ENCODE measurements at places on chromosomes 5 and 9. TPM values are rescaled to one million over a fixed set of nuclear protein-coding genes. Genes with fewer than 3 reads are reported as not detected.

- no peak for DNase-seq
Measured at GRCh38 chr5:179906294-179906794, 1.4 kb downstream of the TBC1D9B start.

The SGCD gene
- total RNA-seq, result not detected

The ROR2 gene
- total RNA-seq, result 0.43 TPM

GRCh38 chr9:126643945-126644527 lies 30.3 kb downstream of the LMX1B start:
- no peak for DNase-seq

DNA sequence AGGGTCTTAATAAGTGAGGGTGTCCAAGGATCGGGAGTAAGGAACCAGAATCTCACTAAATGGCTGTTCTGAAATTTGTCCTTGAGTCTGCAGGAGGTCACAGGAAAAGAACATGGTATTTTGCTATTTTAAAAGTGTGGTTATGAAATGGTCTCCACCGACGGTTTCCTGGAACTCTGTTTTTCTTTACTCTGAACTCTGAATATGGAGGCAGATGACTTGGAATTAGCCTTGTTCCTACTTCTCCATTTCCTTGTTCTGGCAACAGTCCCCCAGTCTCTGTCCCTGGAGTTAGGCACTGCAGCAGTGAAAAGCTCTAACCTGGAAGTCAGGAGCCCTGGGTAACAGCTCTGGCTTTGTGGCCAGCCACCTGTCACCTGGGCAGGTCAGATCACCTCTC lies 46.6 kb upstream of the C5orf58 start:
- no peak for DNase-seq

GRCh38 chr9:100492952-100493351 lies 20.0 kb downstream of the TMEFF1 start:
- DNase-seq, result no peak

GRCh38 chr9:93665637-93666438 lies 89.5 kb downstream of the PHF2 start:
- no peak for DNase-seq

GRCh38 chr9:79242489-79242888 lies 329.3 kb upstream of the TLE4 start:
- DNase-seq, result no peak

DNA sequence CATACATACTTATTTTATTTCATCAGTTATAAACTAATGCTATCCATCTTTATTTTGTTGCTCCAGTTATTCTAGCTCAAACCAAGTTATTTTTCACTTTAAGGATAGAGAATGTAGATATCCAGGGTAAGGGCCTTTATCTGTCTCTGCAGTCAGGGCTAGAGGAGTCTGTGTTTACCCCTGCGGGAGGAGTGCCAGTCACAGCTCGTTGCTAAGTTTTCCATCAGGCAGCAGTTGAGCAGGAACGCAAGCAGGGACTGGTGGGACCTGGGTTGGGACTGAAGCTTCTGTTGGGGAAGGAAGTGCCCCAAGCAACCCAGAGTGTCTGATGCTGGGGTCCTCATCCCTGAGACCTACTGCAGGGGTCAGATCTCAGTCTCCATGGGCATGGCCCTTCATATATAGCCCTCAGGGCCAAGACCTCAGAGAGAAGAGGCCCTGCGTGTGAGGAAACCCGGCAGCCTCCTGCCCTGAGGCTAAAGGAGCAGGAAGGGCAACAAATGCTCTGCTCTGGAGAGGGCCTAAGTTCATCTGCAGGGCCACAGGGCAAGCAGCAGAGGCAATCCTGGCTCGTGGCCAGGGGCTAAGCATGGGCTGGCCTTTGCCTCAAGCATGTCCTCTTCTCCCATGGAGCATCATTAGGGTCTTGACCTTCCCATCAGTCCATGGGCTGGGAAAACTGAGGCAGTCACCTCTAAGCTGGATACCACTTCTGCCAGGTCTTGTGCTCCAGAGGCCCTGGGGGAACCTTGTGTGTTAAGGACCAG lies 6.6 kb downstream of the SLC22A4 start:
- DNase-seq, result no peak

DNA sequence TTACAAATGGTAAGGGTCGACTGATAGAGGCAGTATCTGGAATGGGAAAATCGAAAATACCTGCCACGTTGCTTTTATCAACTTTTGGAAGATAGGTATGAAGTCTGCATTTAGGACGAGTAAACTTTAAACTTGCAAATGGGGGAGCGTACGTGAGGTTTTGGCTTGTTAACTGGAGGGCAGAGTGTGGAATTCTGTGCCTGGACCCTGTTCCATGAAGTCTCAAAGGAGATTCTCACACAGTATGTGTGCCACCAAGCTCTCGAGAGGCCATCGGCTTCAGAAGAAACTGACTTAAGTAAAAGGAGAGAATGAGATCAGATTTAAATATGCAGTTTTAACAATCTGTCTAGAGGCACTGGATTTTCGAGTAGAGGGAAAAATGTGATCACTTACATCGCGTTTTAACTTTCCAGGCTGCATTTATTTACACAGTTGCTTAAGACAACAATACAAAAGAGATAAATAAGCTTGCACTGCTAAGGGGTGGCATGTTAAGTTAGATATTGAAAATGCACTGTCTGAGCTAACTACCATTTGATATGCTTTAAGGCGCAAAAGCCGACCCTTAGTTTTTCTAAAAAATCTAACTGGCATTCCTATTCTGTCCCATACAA lies 401.6 kb downstream of the EBF1 start:
- no peak for DNase-seq

DNA sequence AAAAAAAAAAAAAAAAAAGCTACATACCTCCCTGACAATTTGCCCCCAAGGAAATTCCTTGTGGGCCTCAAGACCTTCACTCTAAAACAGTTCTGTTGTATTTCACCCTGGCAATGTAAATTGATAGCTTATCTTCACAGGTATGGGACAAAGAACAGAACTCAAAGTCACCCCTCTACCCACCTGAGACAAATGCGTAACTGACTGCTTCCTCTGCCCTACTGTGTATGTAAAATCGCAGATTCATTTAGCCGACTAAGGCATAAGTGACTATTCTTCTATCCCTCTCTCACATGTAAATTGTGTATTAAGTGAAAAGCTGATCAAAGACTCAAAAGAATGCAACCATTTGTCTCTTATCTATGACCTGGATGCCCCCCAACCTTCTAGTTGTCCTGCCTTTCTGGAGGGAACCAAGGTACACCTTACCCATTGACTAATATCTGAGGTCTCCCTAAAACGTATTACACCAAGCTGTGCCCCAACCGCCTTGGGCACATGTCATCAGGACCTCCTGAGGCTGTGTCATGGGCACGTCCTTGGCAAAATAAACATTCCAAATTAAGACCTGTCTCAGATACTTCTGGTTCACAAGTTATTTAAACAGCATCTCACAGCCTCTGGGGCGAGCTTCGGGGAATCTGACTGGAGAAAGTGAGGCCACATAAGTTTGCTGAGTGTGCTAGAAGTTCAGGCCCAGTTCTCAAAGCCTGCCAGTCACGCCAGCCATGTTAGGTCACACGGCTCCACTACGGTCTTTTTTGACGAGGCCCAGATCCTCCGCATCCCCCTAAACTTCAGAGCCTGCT lies 954 bp downstream of the TBCA start:
- no peak for DNase-seq

The FREM1 gene
- not detected for total RNA-seq

GRCh38 chr5:108801776-108802175 lies 54.1 kb downstream of the FER start:
- no peak for DNase-seq

DNA sequence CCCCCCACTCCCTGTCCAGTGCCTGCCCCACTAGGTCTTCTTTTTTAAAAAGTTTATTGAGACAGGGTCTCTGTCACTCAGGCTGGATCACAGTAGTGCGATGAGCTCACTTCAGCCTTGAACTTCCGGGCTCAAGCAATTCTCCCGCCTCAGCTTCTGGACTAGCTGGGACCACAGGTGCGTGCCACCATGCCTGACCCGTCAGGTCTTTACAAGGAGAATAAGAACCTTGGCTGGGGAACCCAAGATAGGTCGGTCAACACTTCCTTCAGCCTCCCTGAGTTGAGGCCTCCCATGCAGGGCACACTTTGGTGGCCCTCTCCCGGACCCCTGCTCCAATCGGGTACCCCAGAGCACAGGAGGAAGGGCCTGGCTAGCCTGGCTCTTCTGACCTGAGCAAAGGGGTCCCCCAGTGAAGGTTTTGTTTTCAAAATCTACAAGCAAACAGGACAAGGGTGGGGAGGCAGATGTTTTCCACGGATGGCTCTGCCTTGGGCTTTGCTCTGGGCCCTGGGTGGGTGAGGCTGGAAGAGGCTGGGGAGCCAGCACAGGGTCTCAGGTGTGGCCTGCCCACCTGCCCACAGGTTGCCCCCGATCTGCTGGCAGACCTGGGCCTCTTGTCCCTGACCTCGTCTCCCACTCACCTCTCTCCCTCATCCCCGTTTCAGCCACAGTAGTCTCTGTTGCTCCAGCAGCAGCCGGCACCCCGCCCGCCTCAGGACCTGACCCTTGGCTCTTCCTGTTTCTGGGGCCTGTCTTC lies 108.7 kb upstream of the PHYKPL start:
- DNase-seq, result no peak

- no peak for DNase-seq
Measured at GRCh38 chr5:152356506-152356905, 48.6 kb downstream of the NMUR2 start.

- DNase-seq, result no peak
Measured at GRCh38 chr9:89969156-89969675, 364.4 kb downstream of the GADD45G start.

DNA sequence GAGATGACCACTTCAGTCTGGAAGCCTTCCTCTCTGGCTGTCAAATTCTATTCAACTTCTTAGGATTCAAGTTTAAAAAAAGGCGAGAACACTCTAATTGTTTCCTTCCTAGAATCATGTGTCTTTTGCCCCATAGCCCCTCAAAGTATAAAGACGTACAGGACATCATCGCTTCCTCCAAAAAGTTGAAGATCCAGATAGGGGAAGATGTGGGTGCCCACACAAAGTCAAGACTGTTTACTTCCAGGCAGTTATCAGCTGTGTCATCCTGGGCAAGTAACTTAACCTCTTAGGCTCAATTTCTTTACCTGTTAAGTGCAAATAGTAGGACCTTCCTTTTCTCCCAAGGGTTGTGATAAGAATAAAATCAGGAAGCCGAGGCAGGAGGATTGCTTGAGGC lies 40.1 kb downstream of the PPARGC1B start:
- DNase-seq, result no peak

The MARCHF11 gene
- not detected for total RNA-seq

- peak; percentile 91 for DNase-seq
Measured at GRCh38 chr9:114662081-114662989, 4.7 kb upstream of the TEX53 start.

DNA sequence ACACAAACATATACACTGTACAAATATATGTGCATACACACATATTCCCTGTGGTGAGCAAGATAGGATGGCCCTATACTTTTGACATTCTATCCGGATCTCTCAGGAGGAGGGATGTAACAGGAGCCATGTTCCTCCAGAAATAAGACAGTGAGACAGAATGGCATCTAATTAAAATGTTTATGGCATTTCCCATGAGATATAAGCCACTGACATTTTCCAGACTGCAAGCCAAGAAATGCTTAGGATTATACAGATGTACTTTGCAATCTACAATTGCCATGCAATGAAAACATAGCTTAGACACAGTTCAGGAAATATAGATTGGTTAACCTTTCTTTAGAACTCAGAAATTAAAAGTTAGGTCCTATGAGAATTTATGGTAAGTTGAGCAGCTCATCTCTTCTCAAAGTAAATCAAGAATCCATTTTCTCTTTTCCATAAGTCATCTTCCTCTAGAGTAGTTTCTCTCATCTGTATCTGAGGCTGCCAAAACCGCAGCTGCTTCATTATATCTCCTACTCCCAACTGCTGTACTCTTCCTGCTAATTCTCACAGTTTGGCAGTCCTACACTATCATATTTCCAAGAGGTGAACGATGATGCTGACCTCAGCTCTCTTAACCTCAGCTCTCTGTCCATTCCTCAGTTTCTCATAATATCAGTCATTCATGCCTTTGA lies 1719.1 kb downstream of the MAT2B start:
- no peak for DNase-seq

DNA sequence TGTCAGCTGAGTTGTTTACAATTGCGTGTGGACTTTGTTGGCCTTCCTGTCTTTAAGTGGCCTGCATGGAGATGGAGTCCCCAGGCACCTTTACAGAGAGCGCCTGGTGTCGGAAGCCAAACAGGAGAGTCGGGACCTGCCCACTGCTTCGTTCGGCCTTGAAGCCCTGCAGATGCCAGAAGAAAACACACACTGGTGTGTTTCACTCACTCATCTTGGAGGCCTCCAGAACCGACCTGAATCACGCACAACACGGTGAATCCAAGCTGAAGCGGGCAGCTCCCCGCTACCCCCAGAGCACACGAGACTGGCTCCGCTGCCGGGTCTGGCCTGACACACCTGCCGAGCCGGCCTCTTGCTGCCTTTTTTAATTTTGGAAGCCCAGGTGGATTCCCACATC lies 419.4 kb upstream of the IRX4 start:
- no peak for DNase-seq

The GLRA1 gene
- total RNA-seq, result not detected

The COL23A1 gene
- 0.07 TPM for total RNA-seq

DNA sequence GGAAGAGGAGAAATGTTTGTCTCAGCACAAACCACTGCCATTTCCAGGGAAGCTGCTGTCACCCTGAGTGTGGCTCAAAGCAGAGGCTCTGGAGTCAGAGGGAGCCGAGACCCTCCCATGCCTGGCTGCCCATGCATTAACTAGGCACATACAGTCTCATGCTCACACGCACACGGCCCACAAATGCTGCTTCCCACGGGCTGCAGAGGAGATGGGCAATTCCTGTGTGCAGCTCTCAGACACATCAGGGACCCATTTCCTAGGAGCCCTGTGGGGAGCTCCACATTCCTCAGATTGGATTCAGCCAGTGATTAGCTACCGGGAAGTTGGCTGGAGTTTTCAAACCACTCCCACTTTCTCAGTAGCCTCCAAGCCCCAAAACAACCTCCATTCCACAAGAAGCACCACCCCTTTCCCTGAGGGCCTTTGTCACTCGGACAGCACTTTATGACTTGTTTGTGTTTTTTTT lies 9.1 kb upstream of the PTGES start:
- no peak for DNase-seq

DNA sequence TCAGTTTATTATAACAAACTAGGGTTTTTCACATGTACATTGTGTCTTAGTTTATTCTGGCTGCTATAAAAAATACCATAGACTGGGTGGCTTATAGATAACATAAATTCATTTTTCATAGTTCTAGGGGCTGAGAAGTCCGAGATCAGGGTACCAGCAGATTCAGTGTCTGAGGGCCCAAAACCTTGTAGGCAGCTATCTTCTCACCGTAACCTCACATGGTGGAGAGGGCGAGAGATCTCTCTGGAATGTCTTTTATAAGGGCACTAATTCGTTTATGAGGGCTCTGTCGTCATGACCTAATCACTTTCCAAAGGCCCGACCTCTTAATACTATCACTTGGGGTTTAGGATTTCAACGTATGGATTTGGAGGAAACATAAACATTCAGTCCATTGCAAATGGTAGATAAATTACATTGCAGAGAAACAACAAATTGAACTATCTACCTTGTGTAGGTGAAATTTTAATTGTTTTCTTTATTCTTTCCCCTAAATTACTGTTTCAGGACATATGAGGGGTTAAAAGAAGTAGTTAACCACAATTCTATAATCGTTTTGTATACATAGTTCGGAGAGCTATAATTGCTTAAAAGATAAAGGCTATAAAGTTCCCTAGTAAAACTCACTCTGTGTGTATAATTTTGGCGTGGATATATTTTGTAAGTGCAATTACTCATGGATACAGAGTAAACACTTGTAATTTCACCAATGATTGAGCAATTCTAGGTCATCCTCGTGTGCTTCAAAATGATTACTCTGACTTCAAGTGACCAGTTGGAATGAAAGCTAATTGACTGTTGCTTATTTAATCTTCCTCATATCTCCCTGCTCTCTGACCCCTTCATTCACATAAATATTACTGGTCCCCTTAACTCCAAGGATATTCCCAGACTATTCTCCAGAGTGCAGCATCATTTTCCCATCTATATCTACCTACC lies 247.5 kb upstream of the TMEM161B start:
- no peak for DNase-seq
